ENCODE measurements at places on chromosomes 3 and 15.

- no peak for DNase-seq
Measured at GRCh38 chr3:152127058-152127457, 141.7 kb upstream of the MBNL1 start.

DNA sequence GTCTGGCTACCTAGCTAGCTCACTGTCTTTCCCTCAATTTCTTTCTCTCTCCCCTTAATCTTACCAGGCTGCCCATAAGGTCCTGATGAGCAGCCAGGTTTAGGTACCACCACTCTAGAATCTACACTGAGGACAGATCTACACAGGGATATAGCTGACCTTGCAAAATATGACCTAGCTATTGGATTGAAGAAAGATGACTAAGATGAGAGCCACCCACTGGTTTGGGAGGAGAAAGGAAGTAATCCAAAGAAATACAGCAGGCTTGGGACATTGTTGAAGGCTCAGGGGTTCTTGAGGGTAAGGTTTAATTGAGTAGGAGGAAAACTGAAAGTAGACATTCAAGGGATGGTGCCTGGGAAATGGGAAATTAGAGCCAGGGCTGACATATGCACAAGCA, 142.0 kb upstream of the TMC3 start:
- DNase-seq = no peak

DNA sequence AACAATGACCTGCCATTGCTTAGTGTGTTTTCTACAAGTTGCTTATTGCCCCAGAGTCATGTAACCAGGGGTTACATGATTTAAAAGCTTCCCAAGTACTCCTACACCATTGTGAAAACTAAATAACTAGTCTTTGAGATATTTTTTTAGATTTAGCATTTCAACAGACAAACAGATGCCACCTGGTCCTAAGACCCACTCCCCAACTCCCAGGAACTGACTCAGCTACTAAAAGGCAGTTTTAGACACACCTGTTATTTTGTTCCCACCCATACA, 28.1 kb upstream of the KBTBD12 start:
- DNase-seq = no peak

GRCh38 chr3:158369279-158369678, 201.7 kb upstream of the MLF1 start:
- no peak for DNase-seq

- no peak for DNase-seq
Measured at GRCh38 chr3:130539005-130539404, 22.0 kb downstream of the COL6A6 start.

GRCh38 chr3:12695112-12695511, 31.2 kb upstream of the RAF1 start:
- no peak for DNase-seq

GRCh38 chr15:90001683-90002427, 731 bp downstream of the ZNF710 start:
- DNase-seq = peak; percentile 31

All from effector CD8-positive, alpha-beta T cell (primary cell).